ENCODE measurements at places on chromosomes 12 and 14.

GRCh38 chr12:118884226-118884625, 97.1 kb upstream of the SRRM4 start:
- no peak for DNase-seq

GRCh38 chr14:91234791-91235114, 9.8 kb downstream of the GPR68 start:
- no peak for DNase-seq

DNA sequence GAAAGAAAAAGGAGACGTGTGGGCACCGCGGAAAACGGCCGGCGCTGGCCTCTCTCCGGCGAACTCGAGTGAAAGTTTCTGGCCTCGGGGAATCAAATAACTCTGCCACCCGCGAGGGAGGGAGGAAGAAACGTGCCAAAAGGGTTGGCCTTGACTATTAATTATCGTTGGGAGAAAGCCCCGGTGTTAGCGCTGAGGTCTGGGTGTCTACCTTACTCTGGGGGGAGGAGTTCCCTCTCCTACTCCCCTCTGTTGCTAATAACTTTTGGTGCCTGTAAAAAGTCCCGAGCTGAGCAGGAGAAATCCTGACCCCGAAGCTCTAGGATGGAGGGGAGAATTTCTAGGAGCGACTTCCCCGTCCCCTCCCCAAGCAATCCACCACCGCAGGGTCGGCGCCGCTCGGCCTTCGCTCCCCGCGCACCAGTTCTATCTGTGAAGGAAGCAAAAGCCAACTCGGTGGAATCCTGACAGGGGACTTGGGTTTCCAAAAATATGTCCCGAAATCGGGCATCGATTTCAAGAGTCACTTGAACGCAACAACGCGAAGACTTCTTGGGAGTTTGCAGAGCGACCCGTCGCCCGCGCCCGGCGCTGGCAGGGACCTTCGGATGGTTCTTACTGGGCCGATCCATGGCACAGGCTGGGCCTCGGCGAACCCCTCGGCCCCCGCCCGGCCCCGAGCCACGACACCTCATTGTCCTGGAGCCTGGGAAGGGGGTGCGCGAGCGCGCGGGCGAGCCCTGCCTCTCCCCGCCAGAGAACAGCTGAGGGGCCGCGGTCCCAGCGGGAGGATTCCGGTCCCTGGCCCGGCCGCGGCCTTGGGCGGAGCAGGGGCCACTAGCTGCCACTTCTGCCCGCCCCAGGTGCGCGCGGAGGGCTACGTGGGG, 1.7 kb downstream of the OTX2 start:
- no peak for DNase-seq

- DNase-seq = no peak
Measured at GRCh38 chr12:117603316-117604113, 242.1 kb upstream of the NOS1 start.

DNA sequence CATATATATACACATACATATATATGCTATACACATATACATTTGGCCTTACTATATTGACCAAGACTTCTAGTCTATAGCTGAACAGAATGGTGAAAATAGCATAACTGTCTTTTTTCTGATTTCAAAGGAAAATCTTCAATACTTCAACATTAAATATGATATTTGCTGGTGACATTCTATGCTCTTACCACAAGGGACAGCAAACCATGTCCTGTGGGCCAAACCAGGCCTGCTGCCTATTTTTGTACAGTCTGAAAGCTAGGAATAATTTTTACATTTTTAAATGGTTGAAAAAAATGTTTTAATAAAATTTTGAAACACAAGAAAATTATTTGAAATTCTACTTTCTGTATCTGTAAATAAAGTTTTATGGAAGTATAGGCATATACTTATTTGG, 63.6 kb downstream of the EML5 start:
- no peak for DNase-seq

Data from stimulated activated CD4-positive, alpha-beta T cell treated with anti-CD3 and anti-CD28 coated beads, TNF-alpha, amount 100 ng/mL, for 1 hour (primary cell).